M059J (cell line): ENCODE measurements at places on chromosomes 13 and 19.

- DNase-seq: no peak
Observed at GRCh38 chr19:4494691-4495064, 22.6 kb downstream of the HDGFL2 start.

DNA sequence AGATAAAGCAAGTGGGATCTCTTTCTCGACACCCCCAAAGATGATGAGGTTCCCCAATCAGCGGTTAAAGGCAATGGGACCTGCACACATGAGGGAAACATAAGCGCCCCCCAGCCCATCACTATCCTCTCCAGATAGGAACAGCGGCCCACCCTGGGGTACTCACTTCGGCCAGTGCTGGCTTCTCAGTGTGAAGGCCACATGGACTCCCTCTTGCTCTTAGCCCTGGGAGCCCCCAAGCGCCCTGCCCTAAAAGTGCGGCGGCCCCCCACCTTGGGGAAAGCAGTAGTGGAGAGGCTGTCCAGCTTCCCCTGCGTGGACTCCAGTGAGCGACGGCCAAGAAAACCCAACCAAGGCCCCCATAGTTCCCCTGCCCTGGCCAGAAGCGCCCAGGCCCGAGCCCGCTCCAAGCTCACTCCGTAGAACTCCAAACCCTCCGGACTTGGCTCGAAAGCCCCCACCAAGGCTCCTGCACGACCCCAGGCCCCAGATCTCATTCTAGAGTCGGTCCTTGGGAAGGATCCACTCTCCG lies 1.0 kb downstream of the CACNA1A start:
- DNase-seq: no peak

GRCh38 chr19:33295621-33296487 lies 6.5 kb downstream of the CEBPA start:
- DNase-seq: no peak

DNA sequence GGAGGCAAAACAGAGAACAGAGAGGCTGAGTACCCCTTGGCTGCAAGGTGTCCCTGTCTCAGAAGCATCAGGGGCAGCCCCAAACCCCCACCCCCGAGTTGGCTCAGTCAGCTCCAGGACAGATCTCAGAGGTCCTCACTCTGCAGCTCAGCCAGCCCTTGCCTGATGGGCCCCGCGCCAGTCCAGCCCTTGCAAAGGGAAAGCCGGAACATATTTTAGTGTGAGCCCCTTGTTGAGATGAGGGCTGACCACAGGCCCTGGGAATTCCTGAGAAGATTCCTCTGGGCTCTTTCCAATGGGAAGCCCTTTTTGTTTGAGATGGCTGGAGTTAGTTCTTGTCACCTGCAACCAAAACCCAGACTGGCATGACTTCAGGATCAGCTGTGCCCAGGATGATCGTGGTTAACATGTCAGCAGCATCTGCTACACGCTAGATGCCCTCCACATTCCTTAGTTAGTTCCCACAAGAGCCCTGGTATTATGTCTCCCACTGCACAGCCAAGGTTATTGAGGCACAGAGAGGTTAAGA lies 33.9 kb upstream of the CCNE1 start:
- DNase-seq: no peak

DNA sequence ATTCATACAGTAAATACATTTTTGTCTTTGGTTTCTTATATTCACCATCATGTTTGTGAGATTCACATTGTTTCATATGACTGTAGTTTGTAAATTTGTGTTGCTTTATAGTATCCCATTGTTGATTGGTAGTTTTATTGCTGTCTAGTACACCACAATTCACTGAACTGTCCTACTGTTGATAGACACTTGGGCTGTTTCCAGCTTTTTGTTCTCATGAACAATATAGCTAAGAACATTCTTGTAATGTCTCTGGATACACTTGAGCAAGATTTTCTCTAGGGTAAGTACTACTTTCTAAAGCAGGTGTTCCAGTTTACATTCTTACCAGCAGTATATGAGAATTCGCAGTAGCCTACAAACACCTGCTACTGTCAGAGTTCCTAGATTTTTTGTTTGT lies 37.8 kb downstream of the SKA3 start:
- peak; percentile 23 for DNase-seq

DNA sequence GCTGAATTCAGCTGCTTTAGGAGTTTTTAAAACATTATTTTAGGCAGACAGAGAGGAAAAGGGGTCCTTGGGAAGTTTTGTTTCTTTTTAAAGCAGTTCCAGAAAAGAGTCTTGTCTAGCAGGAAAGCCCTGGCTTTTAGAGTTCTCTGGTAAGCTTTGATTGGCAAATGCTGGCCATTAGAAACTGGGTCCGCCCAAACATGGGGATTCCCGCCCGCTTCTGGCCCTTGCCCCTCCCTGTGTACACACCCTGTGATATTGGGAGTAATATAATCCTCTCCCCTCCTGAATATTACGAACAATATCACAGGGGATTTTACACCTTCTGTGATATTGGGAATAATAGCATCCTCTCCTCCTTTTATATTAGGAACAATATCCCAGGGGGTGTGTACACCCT lies 58.9 kb downstream of the ERICH4 start:
- DNase-seq: no peak

DNA sequence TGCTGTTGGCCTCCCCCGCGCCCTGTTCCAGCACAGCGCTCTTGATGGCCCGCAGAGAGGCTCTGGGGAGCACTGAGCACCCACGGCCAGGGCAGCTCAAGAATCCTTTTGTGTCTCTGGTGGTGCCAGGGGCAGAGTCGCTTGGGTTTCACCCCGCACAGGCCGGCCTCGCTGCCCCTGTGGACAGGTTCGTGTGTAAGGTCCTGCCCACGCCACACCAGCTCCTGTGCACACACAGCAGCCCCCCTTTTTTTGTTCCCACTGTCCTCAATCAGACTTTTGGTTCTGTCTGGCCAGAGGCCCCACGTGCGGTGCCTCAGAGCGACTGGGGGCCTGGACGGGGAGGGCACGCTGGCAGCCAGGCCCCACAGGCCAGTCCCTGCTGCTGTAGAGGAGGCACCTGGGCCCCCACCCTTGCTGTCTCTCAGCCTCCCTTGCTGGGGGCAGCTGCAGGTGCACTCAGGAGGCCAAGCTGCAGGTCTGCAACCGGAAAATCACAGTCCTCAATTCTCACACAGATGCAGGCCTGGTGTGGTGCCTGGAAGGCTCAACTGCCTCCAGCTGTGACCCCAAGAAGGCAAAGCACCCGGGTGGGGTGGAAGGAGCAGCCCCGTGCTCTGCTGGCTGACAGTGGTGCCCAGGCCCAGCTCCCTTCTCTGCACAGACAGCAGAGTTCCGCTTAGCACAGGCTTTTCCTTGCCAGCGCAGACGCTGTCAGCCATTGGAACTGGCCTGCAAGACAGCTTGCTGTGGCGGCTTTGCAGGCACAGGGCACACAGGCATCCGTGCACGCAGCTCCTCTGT lies 12.6 kb upstream of the F7 start:
- DNase-seq: no peak

DNA sequence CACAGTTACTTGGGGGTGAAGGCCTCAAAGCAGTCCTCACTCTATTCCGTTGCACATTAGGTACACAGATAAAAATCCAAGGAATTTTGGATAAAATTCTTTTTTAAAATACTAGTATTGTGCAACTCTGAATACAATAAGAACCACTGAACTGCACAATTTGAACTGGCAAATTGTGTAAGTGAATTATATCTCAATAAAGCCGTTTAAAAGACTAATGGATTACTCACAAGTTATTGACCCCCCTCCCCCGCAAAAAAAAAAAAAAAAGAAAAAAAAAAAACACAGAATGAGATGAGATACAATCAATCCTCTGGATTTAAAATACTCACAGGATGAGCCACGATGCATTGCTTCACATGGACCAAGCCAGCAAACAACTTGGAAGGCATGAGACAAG lies 86.4 kb downstream of the CRYL1 start:
- no peak for DNase-seq
